Astrocyte of the hippocampus (primary cell): ENCODE measurements at places on chromosomes 16 and 17.

DNA sequence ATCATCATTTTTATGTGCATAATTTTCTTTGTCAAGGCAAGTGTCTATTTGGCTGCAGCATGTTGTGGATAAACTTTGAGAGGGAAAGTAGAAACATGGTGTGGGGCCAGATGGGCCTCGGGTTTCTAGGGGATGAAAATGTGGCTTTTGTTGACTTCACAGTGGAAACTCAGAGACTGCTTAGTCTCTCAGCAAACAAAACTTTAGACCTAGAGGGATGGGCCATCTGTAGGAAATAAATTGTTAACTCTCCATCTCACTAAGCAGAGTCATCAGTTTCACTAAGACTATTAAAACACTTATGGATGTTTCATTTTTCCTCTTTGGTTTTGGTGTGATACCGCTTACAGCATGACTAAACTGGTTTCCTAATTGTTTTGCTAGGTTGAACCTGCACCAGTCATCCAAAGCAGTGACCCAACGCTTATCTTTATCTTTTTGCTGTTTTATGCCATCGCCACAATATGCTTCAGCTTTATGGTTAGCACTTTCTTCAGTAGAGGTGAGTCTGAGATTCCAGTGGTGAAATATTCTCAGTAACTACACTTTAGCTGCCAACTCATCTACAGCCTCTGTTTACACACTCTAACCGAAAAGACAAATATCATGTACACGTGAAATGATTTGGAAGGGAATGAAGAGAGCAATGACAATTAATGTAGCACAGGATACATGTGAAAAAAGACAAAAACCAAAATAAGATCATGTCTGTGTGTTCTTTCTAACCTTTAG is 60.6 kb upstream of the CRYM start:
- DNase-seq: no peak

DNA sequence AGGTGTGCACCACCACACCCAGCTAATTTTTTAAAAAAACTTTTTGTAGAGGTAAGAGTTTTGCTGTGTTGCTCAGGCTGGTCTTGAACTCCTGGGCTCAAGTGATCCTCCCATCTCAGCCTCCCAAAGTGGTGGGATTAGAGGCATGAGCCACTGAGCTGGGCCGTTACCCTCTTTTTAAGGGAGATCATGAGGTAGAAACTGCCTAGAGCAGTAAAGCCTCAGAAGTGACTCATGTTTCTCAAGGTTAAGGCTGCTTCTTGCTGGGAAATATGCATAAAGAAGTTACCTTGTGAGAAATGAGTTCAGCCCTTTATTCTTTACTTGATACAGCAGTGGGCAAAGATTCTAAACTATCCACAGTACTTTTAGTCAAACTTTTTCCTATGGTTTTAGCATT is 38.2 kb downstream of the GRB2 start:
- DNase-seq: peak; percentile 58

GRCh38 chr17:47931848-47932247 is 9.5 kb upstream of the PNPO start:
- no peak for DNase-seq

GRCh38 chr16:50574745-50575136 is 26.5 kb downstream of the NKD1 start:
- DNase-seq: no peak

- DNase-seq: peak; percentile 53
Observed at GRCh38 chr17:78896091-78896833, 6.7 kb downstream of the CEP295NL start.

GRCh38 chr17:57084361-57084801 is 665 bp upstream of the AKAP1 start:
- no peak for DNase-seq

- DNase-seq: peak; percentile 94
Observed at GRCh38 chr17:13541032-13541480, 60.7 kb downstream of the HS3ST3A1 start.

DNA sequence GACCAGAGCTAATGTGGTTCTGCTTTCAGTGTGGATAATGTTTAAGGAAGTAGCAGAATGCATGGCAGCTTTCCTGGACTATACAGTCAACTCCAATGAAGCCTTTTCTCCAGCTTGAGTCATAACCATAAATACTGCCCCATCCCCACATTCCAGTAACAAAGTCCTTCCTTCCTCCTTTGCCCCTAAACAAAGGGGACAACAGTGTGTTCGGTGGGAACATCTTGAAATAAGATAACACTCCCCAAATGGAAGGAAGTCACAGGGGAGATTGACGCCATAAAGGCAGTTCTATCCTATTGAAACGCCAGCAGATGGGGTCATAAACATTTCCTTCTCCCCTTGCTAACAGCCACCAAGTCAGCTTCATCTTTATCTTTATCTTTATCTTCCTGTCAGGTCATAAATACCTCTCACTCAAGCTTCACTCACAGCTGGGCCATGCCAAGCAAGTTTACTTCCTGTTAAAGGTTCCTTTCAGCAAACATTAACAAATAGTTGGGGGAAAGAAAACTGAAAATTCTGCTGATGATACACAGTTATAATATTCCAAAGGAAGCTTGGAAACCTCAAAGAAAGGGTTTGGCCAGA is 136.7 kb downstream of the SNX11 start:
- DNase-seq: peak; percentile 27

GRCh38 chr16:1612320-1613111 is at the start of gene CRAMP1:
Gene CRAMP1 (plus strand): TSS chr16:1612360. CDS start chr16:1614640, 2,280 bp downstream.
- DNase-seq: peak; percentile 44

DNA sequence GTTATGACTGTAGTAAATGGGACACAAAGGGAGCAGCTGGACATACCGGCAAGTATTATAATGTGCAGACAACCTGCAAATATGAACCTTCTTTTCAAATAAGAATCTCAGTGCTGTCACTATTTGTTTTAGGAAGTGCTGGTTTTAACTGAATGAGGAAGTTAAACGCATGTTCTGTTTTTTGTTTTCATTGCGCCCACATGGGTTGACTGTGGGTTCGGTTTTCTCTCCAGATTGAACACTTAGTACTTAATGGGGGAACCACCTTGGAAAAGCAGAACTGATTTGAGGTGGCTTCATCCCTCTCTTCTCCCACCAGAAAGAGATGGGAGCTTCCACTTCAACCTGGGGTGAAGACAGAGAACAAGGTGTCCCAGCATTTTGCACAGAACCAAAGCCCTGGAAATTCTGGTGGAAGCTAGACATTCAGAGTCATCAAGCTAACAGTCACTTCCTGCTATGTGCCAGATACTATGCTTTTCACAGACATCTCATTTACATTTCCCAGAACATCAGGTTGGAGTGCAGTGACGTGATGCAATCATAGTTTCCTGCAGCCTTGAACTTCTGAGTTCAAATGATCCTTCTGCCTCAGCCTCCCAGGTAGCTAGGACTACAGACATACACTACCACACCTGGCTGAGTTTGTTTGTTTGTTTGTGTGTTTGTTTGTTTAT is 149.8 kb downstream of the CDH13 start:
- DNase-seq: no peak
